ENCODE measurements at places on chromosomes 13 and 19. TPM values are rescaled to one million over a fixed set of nuclear protein-coding genes. Genes with fewer than 3 reads are reported as not detected.

- no peak for DNase-seq
Measured at GRCh38 chr13:112072534-112073244, 5.7 kb downstream of the SOX1 start.

- DNase-seq, result no peak
Measured at GRCh38 chr19:6287269-6287885, 7.6 kb upstream of the MLLT1 start.

GRCh38 chr19:50718255-50719118 lies 1.1 kb downstream of the SHANK1 start:
- DNase-seq, result no peak

- DNase-seq, result peak; percentile 22
Measured at GRCh38 chr13:104382951-104383350, 1316.7 kb upstream of the SLC10A2 start.

DNA sequence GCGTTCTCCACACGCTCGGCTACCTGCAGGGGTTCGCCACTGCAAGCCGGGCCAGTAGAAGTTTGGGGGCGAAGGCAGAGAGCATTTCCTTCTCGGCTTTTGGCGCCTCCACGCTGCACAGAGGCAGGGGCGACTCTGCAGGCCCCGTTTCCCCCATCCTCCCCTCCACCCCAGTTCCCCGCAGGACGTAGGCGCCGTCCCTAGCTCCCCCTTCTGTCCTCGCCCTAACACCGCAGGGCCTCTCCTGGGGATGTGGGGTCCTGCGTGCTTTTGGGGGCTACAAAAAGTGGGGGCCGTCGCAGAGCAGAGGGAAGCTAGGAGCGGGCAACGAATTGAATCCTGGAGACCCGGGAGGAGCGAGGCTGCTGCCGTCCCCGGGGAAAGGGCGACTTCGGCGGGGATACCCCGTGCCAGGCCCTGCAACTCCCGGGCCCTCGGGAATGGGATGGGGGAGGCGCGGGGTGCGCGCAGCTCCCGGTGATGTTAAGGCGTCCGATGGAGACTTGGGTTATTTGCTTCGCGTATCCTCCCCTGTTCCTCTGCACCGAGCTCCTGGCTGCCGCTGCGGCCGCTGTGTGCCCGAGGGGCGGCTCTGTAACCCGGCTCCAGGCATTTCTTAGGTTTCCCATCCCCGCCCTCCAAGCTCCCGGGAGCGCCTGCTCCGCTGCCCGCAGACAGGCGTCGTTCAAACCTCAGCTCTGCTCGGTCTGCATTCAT lies 255.9 kb upstream of the SOX21 start:
- DNase-seq, result no peak

GRCh38 chr13:37492741-37493514 lies 105.6 kb downstream of the POSTN start:
- peak; percentile 90 for DNase-seq

OVOL3 gene
- not detected for total RNA-seq

Data from IMR-90 (cell line).